ENCODE measurements at places on chromosomes 5 and 9.
A peak's percentile ranks its signal among the peaks of the same experiment; 100 is the strongest.

DNA sequence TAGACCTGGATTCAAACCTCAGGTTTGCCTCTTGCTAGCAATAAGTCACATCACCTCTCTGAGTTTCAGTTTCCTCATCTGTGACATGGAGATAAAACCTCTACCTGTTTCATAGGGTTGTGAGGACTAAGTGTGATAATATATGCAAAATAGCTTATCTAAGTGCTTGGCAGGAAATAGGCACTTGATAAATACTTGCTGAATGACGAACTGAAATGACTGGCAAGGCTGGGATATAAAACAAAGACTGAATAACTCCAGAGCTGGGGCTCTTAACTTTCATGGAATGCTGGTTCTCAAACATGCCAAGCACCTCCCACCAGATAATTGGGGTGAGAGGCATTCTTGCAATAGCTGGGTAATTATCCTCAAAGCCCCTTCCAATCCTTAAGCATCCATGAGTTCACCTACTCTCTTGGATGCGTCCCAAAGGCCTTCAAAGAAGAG lies 87.6 kb downstream of the ADRB2 start:
- peak; percentile 23 for DNase-seq

GRCh38 chr5:135065306-135066265 lies 31.6 kb upstream of the PITX1 start:
- no peak for DNase-seq

DNA sequence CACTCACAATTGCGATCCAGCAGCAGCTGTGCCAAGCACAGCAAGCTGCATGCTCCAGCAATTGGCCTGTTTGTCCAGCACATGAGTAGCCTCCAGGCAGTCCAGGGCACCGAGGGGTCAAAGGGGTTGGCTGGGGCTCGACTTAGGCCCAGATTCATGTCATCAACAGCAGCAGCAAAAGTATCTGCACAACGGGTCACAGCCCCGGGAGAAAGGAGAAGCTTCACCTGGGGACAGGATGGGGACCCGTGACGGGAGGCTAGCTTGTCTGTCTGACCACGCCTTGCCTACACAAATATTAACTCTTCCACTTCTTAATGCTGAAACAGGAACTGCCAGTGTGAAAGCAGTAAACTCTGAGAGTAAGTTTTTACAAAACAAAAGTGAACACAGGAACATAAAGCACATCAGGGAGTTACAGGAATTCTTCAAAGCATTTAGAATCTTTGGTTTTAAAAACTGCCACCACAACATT lies 191.2 kb downstream of the PIK3R1 start:
- DNase-seq: no peak

DNA sequence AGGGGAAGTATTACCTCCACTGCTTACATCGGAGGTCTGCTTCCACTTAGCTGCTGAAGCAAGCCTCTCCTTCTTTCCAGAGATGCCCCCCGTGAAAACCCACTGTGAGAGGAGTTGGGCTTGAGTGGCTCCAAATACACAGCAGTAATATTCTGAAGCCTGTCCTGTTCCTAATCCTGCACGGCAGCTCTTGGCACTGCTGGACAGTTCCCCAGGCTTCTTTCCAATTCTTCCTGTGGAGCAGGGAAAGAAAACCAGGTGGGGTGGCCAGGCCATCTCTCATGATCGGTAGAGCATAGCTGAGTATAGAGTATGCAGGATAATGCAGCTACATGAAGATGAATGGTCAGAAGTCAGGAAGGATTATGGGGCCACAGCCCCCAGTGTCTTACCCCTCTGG lies 335.3 kb downstream of the MARCHF11 start:
- no peak for DNase-seq

- peak; percentile 89 for DNase-seq
Observed at GRCh38 chr5:157761690-157762621, 18.4 kb downstream of the LSM11 start.

DNA sequence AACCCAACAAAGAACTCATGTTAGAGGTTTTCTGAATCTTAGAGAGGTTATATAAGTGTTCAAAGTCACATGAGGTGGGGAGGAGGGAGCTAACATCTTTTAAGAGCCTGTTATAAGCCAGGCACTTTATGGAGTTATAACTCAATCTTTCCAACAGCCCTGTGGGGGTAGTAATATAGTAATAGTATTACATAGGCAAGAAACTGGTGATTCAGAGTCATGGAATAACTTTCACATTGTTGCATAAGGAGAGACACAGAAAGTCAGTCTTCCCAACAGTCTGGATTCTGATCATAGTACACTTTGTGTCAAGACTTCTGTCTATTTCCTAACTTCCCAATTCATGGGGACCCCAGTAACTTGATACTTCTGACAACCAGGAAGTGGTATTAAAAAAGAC lies 89.2 kb downstream of the ACER2 start:
- DNase-seq: no peak

DNA sequence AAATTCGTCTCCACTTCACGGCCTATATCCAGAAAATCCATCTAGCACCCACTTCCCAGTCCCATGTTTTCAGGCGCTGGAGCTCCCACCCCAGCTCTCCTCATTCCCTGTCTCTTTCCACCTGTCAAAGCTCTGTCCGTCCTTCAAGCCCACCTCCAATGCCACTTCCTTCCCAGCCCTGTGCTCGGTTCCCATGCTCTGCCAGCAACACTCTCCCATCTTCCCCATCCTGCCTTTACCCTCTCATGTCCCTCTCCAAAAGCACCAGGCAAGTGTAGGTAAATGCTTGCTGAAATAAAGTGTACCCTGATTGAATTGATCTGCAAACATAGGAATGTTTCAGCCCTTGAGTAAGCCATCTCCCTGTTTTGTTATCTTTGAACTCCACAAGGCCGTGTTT lies 9.2 kb downstream of the DRD1 start:
- no peak for DNase-seq

Data from brain (organoid and tissue), 16 donors.